ENCODE measurements at places on chromosomes 7 and 10.

DNA sequence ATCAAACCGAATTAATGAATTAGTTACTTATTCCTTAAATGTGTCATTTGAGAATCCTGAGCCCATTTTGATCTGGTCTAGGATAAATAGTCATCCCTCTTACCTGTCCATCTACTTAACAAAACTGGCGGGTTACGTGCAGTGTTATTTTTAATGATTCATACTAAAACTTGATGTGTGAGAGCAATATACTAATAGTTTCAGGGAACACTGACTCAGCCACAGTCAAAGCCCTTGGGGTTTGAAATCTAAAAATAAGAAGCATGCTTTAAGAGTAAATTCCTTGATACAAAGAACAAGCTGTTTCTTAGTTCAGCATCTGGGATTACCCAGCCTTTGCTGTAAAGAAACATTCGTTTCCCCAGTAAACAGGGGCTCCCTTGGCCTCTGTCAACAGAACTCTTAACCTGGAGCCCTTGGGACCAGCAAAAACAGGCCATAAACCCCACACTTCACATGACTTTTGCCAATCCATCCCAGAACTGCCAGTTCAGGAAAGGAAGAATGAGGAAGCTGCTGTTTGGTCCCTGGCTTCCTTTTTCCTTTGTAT, 370.6 kb upstream of the IGFBP3 start:
- no peak for DNase-seq

- no peak for DNase-seq
Measured at GRCh38 chr7:15081891-15082290, 179.3 kb upstream of the DGKB start.

DNA sequence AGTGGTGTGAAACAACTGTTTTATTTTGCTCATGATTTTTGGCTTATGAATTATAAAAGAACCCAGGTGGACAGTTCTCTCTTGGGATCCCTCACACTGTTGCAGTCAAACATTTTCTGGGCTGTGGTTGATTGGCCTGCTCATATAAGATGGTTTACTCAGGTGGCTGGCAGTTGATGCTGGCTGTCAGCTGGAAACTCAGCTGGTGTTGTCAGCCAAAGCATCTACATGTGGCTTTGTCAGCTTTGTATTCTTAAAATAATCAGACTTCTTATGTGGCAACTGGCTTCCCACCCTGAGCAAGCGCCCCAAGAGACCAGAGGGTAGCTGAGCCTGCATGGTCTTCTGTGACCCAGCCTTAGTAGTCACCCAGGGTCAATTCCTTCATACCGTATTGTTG, 534.7 kb downstream of the NRG3 start:
- DNase-seq = no peak

GRCh38 chr7:155796381-155797261, 15.6 kb downstream of the SHH start:
- DNase-seq = peak; percentile 91

- DNase-seq = no peak
Measured at GRCh38 chr7:94883616-94884015, 23.8 kb upstream of the PPP1R9A start.

GRCh38 chr7:24831240-24831639, 74.0 kb upstream of the GSDME start:
- DNase-seq = no peak

- DNase-seq = no peak
Measured at GRCh38 chr7:71618278-71618677, 486.3 kb downstream of the GALNT17 start.

- no peak for DNase-seq
Measured at GRCh38 chr10:6119962-6120361, 31.1 kb downstream of the RBM17 start.

GRCh38 chr7:67625257-67625737, 628.7 kb downstream of the TYW1 start:
- DNase-seq = peak; percentile 97

GRCh38 chr7:70569335-70569819, 562.6 kb upstream of the GALNT17 start:
- no peak for DNase-seq

- peak; percentile 42 for DNase-seq
Measured at GRCh38 chr7:27235387-27236311, 7.0 kb upstream of the EVX1 start.

DNA sequence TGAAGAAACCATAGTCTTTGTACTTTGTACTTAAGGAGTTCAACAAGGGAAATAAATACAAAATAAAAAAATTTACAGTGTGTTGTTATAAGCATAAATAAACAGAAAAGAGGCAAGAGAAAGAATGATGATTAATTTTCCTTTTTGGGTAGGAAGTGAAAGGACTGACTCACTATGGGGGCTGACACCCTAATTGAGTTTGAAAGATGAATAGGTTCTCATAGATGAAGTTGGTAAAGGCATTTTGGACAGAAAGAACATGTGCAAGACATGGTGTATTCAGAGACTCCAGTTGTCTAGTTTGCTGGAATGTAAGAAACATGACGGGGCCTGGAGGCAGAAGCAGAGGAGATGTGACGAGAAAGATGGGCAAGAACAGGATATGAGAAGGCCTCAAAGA, 83.7 kb downstream of the VPS50 start:
- DNase-seq = no peak

GRCh38 chr7:94133460-94133859, 129.3 kb upstream of the BET1 start:
- no peak for DNase-seq

DNA sequence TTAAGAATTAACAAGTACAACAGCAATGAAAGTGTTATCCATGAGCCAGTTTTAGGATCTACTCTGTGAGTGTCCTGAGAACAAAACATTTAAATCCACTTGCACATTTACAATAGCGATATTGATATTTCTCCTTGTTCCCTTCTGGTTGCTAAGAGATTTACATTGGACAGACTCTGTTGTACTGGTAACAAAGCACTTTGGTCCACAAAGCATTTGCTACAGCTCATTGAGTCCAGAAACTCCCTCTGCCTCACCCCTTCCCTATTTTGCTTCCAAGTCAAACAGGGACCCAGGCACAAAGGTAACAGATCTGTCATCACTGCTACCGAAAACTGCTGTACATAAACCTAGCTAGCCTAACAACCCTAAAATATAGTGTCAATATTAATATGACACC, 2.1 kb downstream of the ANK3 start:
- no peak for DNase-seq

- DNase-seq = no peak
Measured at GRCh38 chr10:51004776-51005175, 69.5 kb upstream of the PRKG1 start.

DNA sequence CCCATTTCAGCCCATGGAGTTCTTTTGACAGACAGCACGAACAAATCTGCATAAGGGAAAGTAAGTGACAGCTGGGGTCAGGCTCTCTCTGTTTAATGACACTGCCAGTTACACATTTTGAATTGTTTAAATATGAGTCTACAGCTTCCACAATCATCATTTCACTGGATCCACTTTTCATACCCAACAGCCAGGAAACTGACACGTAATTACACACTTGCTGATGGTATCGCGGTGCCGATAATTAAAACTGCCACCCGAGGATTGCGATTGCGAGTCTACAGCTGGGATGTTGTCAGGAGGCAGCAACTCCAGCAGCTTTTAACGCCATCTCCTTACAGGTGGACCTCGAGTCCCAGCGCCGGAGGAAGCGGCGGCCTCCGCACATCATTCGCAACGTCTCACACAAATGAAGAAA, 230.8 kb upstream of the MGMT start:
- DNase-seq = no peak

DNA sequence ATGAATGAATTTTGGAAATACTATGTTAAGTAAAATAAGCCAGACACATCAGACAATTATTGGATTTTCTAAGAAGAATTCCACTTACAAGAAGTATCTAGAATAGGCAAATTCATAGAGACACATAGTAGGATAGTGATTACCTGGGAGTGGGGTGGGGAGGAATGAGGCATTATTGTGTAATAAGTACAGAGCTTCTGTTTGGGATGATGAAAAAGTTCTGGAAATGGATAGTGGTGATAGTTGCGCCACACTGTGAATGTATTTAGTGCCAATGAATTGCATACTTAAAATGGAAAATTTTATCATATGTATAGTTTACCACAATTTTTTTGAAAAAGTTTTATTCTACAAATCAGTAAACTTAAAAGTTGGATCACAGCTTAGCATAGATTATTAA, 297.2 kb upstream of the KAT6B start:
- DNase-seq = no peak

- no peak for DNase-seq
Measured at GRCh38 chr10:29881336-29881771, 178.0 kb downstream of the JCAD start.

- DNase-seq = no peak
Measured at GRCh38 chr7:141648276-141649114, 53.5 kb downstream of the DENND11 start.

DNA sequence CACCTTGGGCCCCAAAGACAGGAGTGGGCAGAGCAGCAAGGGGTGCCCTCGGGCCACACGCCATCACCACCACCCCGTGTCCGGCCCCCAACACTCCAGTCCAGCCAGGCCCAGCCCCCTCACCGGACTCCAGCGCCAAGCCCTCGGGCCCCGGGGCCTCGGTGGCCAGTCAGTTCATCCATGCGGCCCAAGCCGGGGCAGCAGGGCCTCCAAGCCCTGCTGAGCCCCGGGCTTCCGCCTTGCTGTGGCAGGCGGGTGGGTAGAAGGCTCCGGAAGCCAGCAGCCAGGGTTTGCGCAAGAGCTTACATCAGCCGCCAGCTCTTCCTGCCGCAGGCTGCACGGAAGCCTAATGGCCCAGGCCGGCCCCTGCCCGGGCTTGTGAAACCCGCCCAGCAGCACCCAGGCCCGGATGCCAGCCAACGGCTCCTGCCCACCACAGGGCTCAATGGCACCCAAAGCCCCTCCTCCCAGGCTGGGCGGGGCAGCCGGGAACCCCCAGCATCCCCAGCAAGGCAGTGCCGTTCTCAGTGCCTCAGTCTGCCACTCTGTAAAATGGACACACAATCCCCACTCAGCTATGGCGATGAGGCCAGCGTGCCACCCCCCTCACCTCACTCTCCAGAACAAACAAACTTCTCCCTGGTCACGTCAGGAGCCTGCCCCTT, 26.5 kb downstream of the TNRC18 start:
- peak; percentile 33 for DNase-seq

- DNase-seq = no peak
Measured at GRCh38 chr7:91043924-91044645, 220.1 kb upstream of the FZD1 start.

DNA sequence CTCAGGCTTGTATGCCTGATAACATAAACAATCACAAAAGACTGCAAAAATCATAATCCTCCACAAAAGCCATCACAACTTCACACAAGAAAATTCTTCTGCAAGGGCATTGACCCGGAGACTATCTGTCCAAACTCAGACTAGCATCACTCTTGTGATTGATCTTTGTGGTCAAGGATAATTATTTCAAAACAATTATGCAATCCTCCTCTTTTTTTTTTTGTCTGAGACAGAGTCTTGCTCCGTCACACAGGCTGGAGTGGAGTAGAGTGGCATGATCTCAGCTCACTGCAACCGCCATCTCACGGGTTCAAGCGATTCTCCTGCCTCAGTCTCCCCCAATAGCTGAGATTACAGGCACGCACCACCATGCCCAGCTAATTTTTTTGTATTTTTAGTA, 22.2 kb downstream of the CDNF start:
- DNase-seq = no peak

DNA sequence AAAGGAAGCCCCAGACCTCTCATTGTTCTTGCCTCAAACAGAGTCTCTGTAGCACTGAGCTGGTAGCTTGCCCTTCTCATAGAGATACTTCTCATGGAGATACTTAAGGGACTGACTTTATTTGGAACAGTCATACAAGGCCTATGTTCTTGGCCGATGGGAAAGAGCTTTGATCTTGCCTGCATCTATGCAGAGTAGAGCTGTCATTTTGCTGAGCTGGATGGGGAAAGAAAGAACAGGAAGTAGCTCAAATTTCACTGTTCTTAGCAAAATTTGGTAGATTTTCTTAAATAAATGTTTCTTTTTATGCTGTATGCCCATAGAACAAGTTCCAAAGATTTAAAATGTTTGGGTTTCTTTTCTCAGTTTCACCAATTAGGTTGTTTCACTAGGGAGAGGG, 119.3 kb upstream of the SEC61G start:
- no peak for DNase-seq

DNA sequence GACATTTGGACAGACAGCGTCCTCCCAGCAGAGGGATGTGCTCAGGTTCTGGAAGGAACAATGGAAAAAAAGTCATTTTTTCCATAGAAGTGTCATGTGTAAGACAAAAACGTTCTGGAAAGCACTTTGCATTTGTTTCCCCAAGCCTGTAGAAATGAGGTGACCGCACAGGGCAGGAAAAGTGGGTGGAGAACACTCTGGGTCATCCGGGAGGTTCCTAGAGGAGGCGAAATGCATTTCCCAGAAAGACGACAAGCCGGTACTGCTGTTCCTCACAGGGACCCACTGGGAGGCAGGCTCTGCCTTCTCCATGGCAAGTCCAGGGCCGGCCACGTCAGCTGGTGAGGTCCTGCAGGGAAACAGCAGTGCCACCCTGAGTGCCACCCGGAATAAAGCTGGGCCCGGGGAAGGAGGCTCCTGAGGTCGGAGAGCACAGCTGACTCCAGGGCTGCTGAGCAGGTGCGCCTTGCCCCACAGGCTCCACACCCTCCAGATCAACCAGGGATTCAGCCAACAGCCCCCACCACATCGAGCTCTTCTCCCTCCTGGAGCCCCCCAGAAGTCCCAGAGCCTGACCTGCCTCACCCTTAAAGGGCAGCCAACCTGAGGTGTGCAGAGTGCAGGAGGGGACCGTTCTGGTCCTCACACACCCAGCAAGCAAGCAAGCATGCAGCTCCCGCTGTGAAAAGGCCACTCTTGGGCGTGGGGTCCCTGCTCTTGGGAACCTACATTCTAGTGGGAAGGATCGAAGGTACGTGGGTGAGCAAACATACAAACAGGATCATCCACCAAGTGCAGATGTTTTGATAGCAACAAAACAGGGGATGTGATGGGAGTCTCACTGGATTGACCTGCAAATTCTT, 28.8 kb upstream of the INPP5A start:
- DNase-seq = peak; percentile 83

- DNase-seq = no peak
Measured at GRCh38 chr7:107597953-107598352, 17.9 kb downstream of the BCAP29 start.

DNA sequence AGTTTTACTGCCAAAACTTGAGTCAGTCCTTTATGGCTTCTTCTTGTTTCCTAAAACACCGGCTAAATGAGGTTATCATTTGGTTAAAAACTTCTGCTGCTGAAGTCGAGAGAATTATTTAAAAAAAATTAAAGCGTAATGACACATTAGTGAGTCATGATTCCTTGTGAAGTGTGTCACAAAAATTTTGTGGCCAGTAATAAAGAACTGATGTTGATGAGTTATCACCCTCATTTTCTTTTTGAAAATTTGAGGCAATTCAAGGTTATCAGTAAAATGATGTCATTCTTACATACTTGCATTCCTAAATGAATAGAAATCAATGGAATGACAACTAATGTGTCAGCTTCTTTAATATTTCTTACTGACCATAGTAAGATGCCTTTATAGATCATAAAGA, 427.4 kb downstream of the SORCS3 start:
- DNase-seq = no peak
